ENCODE measurements at places on chromosomes 4 and X.

GRCh38 chr4:127997534-127998388, 32.6 kb downstream of the ABHD18 start:
- H3K4me3 ChIP-seq = no peak overlapping the region
- peaks cover 51% of the 10 kb centered on the region for H3K36me3 ChIP-seq
- H3K27ac ChIP-seq = no peak overlapping the region
- H3K4me1 ChIP-seq = no peaks in the 10 kb centered on the region
- H3K27me3 ChIP-seq = no peaks in the 10 kb centered on the region

GRCh38 chrX:81202456-81202819, 536 bp downstream of the SH3BGRL start:
- peaks cover 8% of the 10 kb centered on the region for H3K4me1 ChIP-seq
- H3K27me3 ChIP-seq = no peaks in the 10 kb centered on the region
- no peak for DNase-seq
- H3K36me3 ChIP-seq = peaks cover 5% of the 10 kb centered on the region
- peak overlapping the region; percentile 84 for H3K4me3 ChIP-seq

- no peaks in the 10 kb centered on the region for H3K27me3 ChIP-seq
- DNase-seq = no peak
- no peaks in the 10 kb centered on the region for H3K4me1 ChIP-seq
- H3K36me3 ChIP-seq = peaks cover 8% of the 10 kb centered on the region
- H3K27ac ChIP-seq = peak overlapping the region; percentile 76
Observed at GRCh38 chr4:165343353-165344191, 16.1 kb downstream of the MSMO1 start.

DNA sequence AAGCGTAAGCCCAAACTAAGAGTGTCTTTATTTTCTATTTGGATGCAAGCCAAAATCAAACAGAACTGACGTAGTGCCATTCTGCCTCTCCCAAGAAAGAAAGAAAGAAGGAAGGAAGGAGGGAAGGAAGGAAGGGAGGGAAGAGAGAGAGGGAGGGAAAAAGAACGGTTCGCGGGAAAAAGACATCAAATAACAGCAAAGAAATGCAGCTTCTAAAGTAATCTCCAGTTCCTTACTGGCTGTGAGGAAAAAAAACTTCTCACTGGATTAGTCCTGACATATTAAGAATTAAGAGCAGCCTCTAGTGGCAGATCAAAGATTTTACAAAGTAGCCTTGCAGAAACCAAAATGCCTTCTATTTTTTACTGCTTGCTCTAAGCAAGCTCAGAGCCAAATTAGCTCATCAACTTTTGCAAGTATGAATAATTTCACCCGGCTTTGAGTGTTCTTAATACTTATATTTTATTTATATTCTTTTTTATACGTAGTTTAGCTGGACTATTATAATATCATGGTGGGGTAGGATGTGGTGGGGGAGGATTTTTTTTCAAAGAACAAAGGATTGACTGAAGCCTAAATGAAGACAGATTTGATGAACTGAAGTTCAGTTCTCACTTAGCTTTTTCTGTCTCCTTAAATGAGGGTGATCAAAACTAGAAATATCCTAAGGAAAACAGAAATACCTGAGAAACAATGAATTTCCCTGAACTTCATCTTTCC, 36.6 kb downstream of the PITX2 start:
- no peak overlapping the region for H3K27ac ChIP-seq
- H3K4me3 ChIP-seq = peak overlapping the region; percentile 33
- no peaks in the 10 kb centered on the region for H3K27me3 ChIP-seq
- peaks cover 3% of the 10 kb centered on the region for H3K36me3 ChIP-seq
- no peak for DNase-seq

DNA sequence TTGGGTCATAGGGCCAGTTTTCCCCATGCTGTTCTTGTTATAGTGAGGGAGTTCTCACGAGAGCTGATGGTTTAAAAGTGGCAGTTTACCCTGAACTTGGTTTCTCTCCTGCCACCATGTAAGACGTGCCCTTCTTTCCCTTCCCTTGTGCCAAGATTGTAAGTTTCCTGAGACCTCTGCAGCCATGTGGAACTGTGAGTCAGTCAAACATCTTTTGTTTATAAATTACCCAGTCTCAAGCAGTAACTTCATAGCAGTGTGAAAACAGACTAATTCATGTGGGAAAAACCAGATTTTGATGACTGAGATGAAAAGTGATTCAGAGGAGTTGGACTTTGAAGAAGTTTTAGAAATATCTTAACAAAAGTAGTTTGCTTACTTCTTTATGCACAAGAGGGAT, 101.4 kb downstream of the ARHGAP10 start:
- no peaks in the 10 kb centered on the region for H3K36me3 ChIP-seq
- no peak overlapping the region for H3K4me3 ChIP-seq
- H3K27ac ChIP-seq = peak overlapping the region; percentile 47
- peaks cover 63% of the 10 kb centered on the region for H3K4me1 ChIP-seq
- no peaks in the 10 kb centered on the region for H3K27me3 ChIP-seq
- DNase-seq = no peak

DNA sequence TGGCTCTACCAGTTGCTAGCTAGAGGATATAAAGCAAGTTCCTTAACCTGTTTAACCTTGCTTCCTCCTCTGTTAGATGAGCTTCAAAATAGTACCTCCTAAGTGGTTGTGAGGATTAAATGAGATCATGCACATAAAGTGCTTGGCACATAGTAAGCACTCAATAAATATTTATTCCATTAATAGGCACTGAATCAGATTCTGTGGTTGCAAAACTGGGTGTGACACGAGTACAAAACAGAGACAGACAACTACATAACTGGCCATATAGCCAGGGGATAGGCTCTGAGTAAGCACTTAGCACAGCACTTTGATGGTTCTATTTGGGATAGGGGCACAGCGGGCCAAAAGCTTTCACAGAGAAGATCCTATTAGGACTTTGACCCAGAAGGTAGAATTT, 150.3 kb downstream of the RELL1 start:
- no peak for DNase-seq
- H3K4me3 ChIP-seq = no peak overlapping the region
- no peaks in the 10 kb centered on the region for H3K36me3 ChIP-seq
- H3K27ac ChIP-seq = no peak overlapping the region
- H3K27me3 ChIP-seq = no peaks in the 10 kb centered on the region

DNA sequence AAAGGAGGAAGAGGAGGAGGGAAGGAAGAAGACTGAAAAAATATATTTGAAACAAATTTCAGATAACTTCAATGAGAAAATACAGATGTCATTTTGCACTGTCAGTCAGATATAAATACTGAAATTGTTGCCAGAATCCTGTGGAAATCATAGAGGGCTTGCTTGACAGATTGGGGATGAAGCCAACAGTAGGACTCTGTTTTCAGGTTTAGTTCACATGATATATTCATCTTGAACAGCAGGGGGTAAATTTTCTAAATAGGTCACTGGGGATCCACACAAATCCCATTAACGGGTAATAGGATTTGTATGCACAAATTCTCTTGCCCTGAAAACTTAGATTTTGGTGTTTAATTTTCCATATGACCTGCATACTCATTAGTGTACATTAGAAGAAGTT, 103.3 kb upstream of the PCDH18 start:
- peaks cover 4% of the 10 kb centered on the region for H3K36me3 ChIP-seq
- H3K4me3 ChIP-seq = no peak overlapping the region
- no peaks in the 10 kb centered on the region for H3K27me3 ChIP-seq
- H3K4me1 ChIP-seq = peaks cover 6% of the 10 kb centered on the region
- DNase-seq = no peak
- no peak overlapping the region for H3K27ac ChIP-seq
